ENCODE measurements at places on chromosomes 3 and 15.

- no peak for DNase-seq
These were observed 24.1 kb upstream of the GP9 start for GRCh38 chr3:129036222-129037092.

DNA sequence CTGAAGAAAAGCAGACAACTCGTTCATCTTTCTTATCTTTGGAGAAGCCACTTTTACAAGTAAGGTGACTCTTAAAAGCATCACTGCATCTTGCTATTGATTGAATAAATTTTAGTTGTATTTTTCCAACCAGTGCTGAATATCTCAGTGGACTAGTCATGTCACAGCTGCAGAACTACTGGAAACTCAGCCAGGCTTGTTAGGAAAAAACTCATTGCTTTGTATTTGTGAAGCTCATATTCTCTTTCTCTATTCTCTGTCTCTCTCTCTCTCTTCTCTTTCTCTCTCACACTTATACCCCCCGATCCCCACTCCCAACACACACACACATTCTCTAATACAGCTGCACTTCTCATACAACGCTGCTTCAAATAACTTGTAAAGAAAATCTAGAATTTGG lies 104.3 kb downstream of the WDR76 start:
- DNase-seq: no peak

GRCh38 chr3:183046883-183047282 lies 52.4 kb downstream of the MCCC1 start:
- DNase-seq: no peak

DNA sequence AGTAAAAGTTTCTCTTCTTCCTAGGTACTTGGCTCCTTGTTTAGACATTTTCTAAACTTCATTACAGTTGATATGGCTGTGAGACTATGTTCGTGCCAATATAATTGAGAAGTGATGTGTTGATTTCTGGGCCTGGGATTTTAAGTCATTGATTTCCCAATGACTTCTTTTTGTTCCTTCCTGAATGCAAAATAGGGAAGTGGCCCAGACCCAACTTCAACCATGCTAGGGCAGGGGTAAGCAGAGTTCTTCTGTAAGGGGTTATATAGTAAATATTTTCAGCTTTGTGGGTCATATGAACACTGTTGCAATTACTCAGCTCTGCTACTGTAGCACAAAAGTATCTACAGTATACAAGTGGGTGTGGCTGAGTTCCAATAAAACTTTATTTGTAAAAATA lies 320.1 kb upstream of the WNT5A start:
- no peak for DNase-seq

GRCh38 chr15:82021992-82022391 lies 23.8 kb downstream of the MEX3B start:
- DNase-seq: no peak

- DNase-seq: no peak
These were observed 114.3 kb downstream of the EDEM1 start for GRCh38 chr3:5301651-5302297.

DNA sequence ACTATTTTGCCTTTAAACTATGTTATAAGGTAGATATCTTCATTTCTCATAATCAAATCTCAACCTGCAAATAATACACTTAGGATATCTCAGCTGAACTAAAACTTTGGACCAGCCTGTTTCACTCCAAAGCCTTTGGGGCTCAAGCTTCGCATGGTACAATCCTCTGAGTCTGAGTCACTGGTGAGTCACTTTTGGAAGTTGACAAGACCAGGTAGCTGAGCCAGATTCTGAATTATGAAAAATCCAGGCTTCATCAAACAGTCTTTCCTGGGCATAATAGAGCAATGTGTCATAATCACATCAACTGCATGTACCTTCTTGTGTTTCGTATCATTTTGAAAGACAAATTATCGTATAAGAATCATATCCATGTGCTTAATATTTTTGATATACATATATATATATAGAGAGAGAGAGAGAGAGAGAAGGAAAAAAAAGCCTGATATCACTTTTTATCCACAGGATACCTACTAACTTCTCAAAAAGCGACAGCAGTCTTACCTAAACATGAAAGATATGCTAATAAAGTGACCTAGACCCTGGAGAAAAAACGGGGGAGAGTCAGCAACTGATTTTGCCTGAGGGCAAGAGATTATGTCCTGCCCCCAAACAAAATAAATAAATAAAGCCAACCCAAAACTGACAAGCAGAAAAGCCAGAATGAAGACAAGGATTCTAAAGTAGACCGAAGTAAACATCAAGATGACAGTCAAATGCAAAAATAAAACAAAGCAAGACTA lies 263.9 kb upstream of the TGFBR2 start:
- no peak for DNase-seq

GRCh38 chr3:153614563-153614962 lies 452.5 kb downstream of the RAP2B start:
- DNase-seq: no peak

- DNase-seq: no peak
These were observed 214.5 kb downstream of the KCNMB2 start for GRCh38 chr3:178750639-178751300.

GRCh38 chr3:196726788-196727675 lies 12.6 kb upstream of the PAK2 start:
- DNase-seq: peak; percentile 35

GRCh38 chr3:195077611-195078540 lies 193.1 kb downstream of the XXYLT1 start:
- no peak for DNase-seq

DNA sequence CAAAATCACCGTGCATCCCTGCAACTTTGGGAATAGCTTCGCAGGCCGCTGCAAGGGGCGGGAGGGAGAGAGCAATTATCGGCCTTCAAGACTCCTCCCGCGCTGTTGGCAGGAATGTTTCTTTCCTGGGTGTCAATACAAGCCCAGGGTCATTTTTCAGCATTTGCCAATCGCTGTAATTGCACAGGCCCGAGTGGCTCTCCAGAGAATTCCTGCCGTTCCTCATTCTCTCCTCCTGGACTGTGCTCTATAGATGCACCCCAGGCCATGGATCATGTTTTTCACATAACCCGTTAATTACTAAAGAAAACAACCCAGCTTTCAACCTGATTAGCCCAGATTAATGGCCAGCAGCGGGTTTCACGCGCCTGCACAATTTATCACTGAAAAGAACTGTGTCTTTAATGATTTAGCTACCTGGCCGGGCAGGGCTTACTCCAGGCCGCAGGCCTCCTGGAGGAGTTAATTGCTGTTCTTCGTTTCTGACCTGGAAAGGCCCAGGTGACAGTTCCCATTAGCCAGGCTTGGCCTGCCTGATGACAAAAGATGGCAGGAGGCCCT lies 144.3 kb downstream of the OPA1 start:
- no peak for DNase-seq

GRCh38 chr15:28001641-28002040 lies 97.5 kb downstream of the OCA2 start:
- no peak for DNase-seq

DNA sequence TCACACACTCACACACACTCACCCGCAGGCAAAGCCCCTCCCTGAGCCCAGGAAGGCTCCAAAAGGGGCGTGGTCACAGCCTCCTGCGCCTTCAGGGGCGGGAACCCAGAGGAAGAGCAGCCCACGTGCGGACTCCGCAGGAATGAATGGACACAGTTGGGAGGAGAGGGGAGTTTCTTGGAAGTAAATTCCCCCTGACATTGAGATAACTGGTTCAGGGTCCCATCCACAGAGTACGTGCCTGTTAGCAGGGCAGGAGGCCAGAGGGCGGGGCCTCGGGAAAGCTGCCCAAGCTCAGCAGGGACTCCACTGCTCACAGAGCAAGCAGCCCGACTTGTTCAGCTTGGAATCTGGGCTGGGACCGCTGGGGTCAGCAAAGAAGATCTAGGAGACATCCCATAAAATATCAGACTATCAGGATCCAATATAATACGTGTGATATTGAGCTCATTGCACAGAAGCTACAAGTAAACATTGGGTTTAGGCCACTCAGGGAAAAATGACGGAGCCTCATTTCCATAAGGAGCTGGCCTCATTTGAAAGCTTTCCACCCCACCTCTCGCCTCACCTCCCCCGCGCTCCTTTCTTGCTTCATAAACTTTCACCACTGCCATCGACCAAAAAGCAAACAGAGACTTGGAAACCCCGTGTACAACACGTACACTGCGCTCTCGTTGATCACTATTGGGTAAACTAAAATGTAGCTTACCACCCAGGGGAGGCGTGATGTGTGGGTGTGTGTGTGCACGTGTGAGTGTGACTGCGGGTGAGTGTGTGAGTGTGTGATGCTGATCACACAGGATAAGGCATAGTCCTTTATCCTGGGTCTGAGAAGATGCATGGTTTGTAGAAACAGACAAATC lies 36.0 kb downstream of the TM2D3 start:
- DNase-seq: no peak

DNA sequence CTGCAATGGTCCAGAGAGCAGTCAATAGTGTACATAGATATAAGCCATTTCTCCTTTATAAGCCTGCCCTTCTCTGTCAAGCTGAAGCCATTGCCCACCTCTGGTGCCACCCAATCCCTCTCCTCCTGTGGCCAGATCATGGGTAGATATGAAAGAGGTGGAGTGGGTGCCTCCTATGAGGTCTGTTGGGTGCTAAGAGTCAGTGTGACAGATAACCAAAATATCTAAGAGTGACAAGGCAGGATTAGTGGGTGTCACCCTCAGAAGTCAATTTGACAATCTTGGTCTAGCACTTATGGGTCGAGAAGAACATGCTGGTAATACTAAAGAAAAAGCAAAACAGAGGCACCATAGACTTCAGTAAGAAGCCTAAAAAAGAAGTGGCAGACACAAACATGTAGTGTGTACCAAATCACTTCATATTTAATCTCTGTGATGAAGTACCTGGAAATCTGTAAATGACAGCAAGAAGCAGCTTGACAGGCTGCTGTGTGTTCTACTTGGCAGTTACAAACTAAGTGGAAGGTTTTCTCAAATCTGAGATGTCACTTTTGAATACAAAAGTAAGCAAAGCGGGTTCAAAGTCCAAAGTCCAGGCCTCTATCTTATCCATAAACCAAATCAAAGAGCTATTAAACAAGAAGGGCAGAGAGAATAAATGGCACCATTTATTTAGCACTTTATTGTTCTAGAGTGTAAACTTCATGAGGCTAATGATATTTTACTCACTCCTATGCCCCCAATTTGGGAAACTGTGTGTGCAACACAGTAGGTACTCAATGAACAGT lies 118.9 kb upstream of the EOMES start:
- DNase-seq: no peak

DNA sequence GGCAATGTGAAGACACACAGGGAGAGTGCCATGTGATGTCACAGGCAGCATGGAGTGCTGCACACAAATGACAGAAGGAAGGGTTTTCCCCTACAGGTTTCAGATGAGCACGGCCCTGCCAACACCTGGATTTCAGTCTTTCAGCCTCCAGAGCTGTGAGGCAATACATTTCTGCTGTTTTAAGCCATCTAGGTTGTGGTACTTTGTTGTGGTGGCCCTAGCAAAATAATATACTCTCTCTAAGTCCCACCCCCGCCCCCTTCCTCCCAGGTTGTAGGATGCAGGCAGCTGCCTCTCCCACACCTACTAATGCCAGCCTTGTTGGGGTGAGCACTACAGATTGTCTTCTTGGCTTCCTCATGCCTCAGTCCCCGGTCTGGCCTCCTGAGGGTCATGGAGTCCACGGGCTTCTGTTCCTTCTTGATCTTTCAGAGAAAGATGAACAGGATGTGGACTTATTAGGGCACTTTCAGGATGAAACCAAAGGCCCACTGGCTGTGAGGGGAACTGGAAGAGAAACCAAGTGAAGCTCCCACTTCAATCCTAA lies 180.0 kb downstream of the CD47 start:
- DNase-seq: peak; percentile 54

GRCh38 chr3:162994165-162994564 lies 1497.6 kb downstream of the OTOL1 start:
- DNase-seq: no peak

DNA sequence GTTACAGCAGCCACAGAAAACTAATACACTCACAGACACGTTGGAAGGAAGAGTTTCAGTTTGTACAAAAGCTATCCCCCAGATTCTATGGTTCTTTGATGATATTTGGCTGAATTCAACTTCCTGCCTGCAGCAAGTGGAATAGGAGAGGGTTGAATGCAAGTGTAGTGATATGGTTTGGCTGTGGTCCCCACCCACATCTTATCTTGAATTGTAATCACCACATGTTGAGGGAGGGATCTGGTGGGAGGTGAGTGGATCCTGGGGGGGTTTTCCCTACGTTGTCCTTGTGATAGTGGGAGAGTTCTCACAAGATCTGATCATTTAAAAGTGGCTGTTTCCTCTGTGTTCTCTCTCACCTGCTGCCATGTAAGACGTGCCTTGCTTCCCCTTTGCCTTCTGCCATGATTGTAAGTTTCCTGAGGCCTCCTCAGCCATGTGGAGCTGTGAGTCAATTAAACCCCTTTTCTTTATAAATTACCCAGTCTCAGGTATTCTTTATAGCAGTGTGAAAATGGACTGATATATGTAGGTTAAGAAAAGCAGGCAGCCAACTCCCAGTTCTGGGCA lies 29.8 kb downstream of the NMNAT3 start:
- no peak for DNase-seq

GRCh38 chr3:75224412-75224811 lies 439.7 kb upstream of the FRG2C start:
- DNase-seq: no peak

DNA sequence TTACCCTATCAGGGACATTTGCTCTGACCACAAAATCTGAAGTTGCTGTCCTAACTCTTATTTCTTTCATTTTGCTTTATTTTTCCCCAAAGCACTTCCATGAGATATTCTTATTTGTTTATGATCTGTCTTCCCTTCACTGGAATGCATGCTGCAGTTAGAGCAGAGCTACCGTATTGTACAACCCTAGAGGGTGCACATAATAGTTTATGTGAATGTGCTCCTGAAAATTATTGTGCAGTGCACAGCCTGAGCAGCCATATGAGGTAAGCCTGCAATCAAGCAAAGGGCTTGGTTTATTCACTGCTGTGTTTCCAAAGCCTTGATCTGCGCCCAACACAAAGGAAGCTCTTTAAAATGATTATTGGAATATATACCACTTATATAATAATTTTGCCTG lies 120.3 kb upstream of the CADPS start:
- DNase-seq: no peak

- DNase-seq: peak; percentile 45
These were observed 7.1 kb downstream of the ALG3 start for GRCh38 chr3:184241447-184242296.

- no peak for DNase-seq
These were observed 609 bp upstream of the TBC1D23 start for GRCh38 chr3:100260081-100260684.

DNA sequence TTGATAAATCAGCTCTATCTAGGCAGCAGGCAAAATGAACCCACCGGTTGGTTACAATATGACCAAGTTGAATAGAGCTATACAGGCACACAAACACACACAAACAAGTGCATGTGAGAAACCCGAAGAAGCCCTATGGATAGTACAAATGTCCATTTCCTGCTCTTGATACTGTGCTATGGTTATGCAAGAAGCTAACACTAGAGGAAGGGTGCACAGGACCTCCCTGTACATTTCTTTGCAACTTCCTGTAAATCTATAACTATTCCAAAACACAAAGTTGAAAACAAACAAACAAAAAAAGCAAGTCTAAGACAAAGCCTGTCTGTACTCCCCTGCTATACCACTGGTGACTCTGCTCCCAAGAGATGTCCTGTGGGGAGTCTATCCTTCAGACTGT lies 8.2 kb upstream of the FAM240A start:
- DNase-seq: no peak
